ENCODE measurements at places on chromosomes 3 and 15.

DNA sequence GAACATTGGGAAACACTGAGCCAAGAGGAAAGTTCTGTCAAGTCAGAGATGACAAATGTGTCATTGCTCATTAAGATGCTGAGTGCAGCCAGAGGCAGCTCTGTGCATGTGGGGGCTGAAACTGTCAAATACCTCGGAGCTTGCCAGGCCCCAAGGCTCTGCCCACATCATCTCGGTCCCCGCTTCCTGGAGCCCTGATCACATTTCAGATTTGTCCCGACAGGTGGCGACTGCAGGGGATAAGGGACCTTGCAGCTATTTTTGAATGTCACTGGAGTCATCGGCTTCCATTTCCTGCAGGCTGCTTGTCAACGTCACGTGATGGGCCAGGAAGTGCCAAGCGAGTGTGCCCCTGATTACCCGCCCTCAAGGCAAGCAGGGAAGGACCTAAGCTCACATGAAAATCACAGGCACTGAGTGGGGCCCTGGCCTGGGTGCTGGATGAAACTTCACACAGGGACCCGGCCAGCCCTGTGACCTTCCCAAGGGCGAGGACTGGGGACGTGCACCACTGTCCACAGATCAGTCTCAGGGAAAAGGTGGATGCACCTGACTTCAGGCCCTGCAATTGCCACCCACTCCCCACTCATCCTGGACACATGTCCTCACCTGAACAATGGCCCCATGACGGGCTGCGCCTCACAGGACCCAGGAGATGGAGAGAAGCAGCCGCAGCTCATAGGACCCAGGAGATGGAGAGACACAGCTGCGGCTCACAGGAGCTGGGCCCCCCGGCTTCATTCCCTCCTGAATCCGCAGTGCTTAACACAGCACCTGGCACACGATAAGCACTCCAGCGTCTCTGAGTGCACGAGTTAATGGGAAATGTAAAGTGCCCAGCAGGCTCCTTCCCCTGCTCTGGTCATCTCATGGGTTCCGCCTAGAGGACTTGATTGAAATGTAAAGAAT lies 73.4 kb downstream of the NUP210 start:
- DNase-seq, result no peak

GRCh38 chr3:148582126-148582525 lies 115.6 kb upstream of the AGTR1 start:
- DNase-seq, result no peak

GRCh38 chr3:15539066-15539465 lies 17.6 kb upstream of the COLQ start:
- DNase-seq, result no peak

- DNase-seq, result no peak
Observed at GRCh38 chr15:63292771-63293170, 15.4 kb downstream of the APH1B start.

DNA sequence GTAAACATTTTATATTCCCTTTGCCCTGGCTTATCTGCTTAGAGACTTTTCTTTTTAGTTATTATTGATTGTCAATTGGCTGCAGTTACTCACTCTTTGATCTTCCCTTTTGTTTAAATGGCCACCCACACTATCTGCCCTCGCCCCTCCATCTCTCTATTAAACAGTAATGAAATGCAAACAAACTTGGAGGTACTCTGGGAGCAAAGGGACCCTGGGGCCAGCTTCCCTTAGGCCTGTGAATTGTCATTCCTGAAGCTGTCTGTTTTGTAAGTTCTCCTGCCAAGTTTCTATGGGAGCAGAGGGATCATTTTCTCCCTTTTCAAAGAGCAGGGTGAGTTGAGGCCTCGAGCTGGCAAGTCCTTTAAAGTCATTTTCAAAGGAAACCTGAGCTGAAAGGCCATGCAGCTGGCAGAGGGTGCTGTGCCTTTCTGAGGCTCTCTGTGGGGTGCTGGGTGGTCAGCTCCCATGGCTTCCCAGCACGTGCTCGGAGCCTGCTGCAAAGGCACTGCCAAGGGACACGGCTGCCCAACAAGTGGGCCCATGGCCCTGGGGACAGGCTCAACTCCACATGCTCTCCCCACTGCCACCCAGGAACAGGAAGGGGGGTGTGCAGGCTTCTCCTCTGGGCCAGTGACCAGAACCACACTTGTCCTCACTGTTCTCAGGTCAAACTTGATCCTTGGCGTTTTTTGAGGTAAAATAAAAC lies 17.4 kb upstream of the RTP2 start:
- DNase-seq, result no peak

All from ovary (tissue), 10 donors.